ENCODE measurements at places on chromosomes 4 and X.

DNA sequence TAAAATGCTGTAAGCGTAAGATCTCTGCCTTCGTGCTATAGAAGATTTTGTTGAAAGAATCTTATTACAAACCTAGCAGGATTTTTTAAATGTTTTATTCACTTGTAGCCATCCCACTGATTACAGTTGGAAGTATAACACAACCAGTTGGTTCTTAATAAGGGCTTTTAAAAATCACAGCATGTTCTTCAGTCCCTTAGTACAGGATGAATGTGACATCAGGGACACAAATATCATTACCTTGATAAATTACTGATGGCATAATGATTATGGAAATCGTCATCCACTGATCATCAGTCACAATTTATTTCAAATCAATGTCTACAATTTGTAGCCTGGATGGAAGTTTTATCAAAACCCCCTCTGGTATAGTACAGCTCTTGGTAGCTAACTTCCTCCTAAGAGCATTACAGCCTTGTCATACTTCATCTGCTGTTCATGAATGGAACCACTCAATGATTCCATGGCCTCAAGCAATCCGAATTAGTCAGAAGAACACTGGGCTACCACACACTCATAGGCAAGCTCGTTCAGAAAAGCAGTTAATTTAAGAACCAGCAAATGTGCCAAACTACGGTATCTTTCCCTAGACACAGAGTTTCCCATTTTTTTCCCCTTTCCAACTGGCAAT, 389.2 kb upstream of the TENM3 start:
- no peak for DNase-seq

GRCh38 chrX:129842510-129843208, 1.0 kb downstream of the ZDHHC9 start:
- no peak for DNase-seq

DNA sequence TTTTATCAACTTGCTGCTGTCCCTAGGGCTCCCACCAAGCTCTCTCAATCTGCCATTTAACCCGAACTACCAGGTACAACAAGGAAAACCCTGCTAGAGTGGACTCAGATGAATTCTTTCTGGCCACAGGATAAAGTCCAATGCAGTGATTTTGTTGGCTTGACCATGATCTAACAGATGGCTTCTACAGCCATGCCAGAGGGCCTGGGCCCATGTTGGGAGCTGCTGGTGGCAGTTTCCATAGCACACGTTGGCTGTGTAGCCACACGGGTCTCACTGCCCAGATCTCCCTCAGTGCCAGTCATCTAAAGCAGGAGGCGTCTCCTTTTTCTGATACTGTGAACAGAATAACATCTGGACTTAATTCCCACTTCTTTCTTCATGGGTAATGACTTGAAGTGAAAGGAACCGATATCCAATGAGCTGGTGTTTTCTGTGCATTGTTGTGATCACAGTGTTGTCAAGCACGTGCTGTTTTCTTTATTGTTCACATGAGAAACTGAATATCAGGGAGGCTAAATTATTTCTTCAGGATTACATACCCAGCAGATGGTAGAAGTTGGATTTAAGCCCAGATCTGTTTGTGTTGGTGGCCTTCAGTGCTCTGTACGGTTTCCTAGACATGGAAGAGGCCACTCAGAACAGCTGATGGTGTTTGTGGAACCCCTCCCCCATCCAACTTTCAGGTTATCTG, 85.2 kb upstream of the CLCN4 start:
- no peak for DNase-seq

DNA sequence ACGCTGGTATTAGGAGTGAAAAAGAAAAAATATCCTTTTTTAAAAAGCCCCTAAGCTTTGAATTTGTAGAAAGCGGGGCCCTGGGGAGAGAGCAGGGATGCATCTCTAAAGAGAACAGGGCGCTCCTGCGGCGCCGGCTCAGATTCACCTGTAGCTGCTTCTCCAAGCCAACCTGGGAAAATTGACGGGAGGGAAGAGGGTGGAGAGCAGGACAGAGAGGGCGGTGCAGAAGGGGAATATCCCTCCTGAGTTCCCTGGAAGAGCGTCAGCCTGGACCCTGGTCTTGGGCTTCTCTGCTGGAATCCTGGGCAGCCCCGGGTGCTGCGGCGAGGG, 776 bp upstream of the SOWAHD start:
- no peak for DNase-seq

DNA sequence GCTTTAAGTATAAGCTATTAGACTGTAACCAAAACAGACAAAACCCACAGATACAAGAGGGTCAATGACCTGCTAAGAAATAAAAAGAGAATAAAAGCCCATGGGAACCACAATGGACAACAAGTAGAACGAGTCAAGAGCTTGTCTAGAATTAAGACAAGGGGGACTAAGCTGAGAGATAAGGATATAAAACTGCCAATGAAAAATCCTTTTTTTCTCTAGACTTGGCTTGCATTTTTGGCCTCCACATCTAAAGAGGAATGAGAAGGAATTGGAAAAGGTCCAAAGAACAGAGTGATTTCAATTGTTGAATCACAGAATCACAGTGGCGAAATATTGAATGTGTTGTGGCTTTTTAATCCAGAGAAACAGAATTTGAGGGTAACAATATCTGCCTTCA, 135.7 kb downstream of the QDPR start:
- DNase-seq, result no peak

GRCh38 chr4:3407171-3407771, 34.5 kb upstream of the HGFAC start:
- DNase-seq, result no peak

- DNase-seq, result no peak
These were observed 43.6 kb downstream of the HTT-AS start for GRCh38 chr4:3030566-3031356.

DNA sequence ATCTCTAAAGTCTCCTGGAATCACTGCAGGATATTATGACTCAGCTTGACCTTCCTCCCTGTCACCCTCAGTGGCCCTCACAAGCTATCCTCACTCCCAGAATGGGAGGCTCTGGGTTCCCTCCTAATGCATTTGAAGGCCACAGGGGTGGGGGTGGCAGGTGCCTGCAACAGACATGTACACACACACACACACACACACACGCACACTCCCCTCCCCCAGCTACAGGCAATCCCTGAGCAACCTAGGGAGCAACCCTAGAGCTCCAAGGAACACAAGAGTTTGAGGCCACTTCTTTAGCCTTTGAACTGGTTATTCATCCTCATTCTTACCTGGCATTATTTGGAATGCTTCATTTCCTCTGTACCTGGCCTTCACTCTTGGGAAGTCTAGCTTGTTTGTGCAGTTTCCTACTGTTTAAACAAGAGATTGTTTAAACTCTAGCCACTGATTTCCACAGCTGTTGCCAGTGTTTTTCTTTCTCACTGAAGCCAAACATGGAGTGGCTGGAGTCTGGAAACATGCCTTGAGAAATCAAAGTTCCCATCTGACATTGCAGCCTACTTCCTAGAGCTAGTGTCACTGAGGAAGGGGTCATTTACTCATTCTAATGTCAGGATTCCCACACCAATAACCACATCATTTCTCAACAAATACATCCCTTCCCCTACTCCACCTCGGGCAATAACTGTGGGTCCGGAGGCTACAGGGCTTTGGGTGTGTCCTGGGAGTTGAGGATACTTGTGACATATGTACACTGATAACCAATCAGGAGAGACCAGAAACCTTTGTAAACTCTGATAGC, 37.7 kb downstream of the MAOA start:
- no peak for DNase-seq

GRCh38 chr4:72442715-72443114, 126.3 kb downstream of the ADAMTS3 start:
- DNase-seq, result no peak

- no peak for DNase-seq
These were observed 44.7 kb upstream of the BEX4 start for GRCh38 chrX:103170216-103170615.

DNA sequence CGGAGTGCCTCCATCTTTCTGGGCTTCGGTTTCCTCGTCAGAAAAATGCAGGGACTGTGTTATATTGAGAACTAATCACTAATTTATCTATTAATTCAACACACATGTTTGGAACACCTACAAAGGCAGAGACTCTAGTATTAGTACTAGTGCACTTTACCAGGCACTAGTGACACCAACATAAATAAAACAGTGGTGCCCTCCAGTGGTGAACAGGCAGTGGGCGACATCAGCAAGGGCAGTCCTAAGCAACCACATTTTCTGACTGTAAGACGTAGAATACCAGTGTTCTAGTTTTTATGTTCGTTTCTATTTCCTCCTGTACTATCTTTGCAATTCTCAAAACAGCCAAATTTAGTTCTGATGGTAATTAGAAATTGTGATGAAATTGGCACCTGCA, 69.1 kb upstream of the UCP1 start:
- DNase-seq, result no peak

Measured in stimulated activated CD8-positive, alpha-beta memory T cell treated with anti-CD3 and anti-CD28 coated beads, Interleukin-4, amount 100 ng/mL, for 1 hour (primary cell).